ENCODE measurements at places on chromosomes 7 and 10.

GRCh38 chr10:123241391-123242141 lies 87.4 kb downstream of the BUB3 start:
- no peak for DNase-seq

DNA sequence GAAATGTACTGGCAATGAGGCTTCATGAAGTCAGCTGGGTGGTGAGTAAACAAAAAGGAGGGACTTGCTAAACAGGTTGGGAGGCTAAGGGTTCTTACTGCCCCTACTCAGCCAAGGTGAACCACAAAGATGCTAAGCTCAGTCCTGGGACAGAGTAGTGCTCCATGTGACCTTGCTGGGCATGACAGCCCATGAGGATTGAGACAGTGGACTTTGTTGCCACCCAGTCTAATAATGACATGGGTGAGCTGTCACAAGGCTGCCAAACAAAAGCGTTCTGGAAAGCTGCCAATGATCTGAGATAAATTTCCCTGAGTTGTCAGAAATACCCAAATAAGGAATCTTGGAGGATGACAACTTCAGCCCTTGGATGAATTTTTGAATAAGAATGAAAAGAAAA lies 75.2 kb downstream of the CLEC2L start:
- DNase-seq = no peak

DNA sequence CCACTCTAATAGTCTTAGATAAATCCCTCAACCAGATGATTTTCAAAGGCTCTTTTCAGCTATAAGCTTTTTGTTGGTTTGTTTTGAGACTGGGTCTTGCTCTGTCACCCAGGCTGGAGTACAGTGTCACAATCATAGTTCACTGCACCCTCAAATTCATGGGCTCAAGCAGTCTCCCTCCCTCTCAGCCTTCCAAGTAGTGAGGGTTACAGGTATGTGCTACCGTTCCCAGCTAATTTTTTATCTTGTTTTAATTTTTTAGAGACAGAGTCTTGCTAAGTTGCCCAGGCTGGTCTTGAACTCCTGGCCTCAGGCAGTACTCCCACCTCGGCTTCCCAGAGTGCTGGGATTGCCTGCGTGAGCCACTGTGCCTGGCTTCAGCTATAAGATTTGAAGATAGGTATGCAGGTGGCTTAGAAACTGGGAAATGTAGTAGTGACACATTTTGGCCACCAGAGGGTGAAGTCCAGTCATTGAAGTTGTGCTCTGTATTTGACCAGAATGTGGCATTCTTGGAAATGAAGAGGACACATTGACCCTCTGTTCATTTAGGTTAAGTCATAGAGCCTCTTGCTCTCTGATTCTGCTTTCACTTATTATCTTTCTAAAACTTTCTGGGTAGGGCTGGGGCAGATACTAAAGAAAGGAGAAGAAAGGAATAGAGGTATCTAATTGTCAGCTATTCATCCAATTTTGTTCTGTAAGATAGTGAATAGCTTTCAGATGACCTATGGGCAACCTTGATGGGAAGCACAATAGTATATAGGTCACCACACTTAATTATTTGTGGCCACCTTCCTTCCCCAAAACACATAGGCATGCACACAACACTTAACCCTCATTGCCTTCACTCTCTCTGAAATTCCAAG lies 36.0 kb downstream of the R3HCC1L start:
- DNase-seq = no peak

GRCh38 chr7:151690606-151691005 lies 170.9 kb upstream of the RHEB start:
- DNase-seq = no peak

- no peak for DNase-seq
Observed at GRCh38 chr10:13308096-13308495, 8.2 kb upstream of the PHYH start.

- no peak for DNase-seq
Observed at GRCh38 chr7:3897430-3898372, 596.6 kb downstream of the SDK1 start.

DNA sequence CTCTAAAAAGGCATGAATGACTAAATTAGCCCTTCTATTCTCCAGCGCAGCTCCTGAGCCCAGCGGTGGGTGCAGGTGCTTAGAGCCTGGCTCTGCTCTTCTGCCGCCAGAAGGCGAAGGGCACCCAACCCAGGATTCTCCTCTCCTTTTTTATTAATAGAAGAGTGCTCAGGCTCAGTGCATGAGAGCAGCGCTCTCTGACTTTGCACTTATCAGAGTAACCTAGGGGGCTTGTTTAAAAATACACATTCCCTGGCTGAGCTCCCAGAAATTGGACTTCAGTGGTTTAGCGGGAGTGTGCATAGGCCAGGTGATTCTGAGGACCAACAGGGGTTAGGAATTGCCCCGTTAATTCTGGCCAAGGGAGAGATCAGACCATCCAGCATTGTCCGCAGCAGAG lies 1.7 kb upstream of the PFKP start:
- no peak for DNase-seq

DNA sequence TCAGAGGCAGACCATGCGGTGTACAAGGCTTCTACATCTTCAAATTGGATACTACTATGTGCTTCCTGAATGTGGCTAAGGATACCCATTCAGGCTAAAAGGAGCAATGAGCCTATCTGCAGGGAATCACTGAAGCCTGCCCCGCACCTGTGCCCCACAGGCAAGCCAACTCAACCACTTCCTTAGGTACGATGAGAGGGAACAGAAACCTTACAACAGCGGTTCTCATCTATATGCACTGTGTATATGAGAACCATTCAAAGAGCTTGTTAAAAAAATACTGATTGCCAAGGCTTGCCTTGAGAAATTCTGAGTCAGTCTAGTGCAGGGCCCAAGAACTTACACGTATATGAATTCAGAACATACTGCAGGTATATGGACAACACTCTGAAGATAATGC lies 679.6 kb downstream of the PARD3 start:
- no peak for DNase-seq

GRCh38 chr7:12610899-12611298 lies 40.4 kb downstream of the SCIN start:
- DNase-seq = no peak

GRCh38 chr7:33627741-33628140 lies 277.6 kb upstream of the BMPER start:
- no peak for DNase-seq

DNA sequence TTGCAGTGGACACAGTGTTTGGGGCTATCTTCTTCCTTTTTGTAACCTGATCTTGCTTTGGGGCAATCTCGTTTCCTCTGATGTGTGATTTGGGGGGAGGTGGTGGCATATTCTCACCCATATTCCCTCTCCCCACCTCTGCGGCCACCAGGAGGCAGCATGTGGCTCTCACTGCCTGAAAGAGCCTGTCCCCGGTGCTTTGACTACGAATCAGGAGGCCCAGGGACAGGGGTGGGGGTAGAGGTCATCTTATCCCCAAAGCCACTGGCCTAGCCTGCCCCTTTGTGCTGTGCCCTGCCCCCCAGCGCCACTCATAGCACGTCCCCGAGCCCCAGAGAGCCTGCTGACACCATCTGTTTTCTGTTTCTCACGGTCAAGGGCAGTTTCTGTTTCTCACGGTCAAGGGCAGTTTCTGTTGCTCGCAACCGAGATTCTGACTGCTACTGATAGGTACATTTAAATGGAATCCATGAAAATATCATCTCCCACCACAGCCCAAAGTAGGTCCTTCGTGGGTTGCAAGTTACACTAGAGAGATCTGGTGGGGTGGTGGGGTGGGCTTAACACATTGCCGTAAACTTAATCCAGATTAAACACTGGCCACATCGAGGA lies 28.2 kb downstream of the PHYH start:
- no peak for DNase-seq

DNA sequence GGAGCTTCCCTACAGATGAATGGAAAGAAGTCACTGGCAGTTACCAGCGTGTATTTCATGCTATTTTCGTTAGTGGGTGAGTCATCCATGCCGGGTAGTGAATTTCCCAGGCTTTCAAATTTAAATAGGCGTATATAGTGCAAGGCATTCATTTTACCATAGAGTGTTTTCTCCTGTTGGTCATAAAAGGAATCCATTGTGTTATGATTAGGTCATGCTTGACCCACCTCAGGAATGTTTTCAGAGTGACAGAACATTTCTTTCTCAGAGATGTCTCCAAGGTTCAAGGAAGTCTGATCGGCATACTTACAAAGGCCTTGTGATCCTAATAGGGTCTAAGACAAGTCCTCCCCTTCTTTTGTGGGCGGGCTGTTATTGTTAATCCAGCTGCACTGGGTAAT lies 110.7 kb downstream of the AKR1D1 start:
- no peak for DNase-seq

GRCh38 chr7:26645121-26645520 lies 219.3 kb downstream of the SKAP2 start:
- DNase-seq = no peak

DNA sequence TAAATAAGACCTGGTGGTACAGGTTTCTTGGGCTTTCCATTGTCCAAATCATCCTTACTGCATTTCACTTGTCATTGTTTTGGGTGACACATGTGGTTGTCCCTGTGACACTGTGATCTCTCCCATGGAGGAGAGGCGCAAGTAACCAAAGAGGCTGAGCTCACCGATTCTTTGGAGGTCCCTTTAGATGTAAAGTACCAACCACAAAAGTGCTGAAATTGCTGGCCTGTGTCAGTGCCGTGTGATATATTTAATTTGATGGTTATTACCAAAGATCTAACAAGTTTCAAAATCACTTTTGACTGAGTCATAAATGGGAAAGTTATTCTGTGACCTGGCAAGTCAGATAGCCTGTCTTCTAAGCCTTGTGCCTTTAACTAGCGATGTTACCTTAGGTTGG lies 19.4 kb downstream of the MCM10 start:
- DNase-seq = no peak

GRCh38 chr7:53596230-53596629 lies 560.8 kb downstream of the POM121L12 start:
- no peak for DNase-seq

DNA sequence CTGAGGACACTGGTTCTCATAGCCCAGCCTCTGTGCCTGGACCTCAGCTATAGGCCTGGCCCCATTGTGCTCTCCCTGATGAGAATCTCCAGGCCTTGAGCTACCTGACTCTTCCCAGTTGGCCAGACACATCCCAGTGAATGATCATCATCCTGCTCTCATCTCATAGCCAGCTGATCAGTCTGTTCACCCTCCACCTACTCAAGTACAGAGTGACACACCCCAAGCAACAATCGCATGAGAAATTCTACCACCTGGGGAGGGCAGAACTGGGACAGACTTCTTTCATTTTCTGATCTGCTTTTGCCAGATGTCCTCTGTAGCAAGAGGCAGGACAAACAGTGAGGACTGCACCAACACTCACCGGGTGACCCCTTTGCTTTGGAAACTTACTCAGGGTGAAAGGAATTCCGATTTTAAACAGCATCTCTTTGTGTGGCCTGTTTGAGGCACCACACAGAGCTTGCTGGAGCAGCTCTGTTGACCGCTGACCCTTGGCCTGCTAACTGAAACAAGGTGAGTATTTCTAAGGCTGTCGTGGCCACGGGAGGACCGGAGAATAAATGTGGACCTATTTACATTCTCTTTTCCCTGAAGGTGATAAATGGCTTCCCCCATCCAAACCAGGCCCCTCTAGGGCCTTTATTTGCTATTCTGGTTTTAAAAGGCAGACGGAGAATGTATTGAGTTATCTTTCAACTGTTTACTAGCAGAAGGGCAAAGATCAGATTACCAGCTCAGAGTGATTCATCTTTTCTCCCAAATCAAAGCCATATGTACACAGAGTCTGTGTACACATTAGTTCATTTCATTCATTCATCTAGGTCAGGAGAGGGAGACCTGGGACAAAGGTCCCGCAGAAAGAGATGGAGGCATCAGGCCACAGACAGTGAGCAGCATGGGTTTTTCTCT lies 181.4 kb upstream of the TNS3 start:
- DNase-seq = no peak

DNA sequence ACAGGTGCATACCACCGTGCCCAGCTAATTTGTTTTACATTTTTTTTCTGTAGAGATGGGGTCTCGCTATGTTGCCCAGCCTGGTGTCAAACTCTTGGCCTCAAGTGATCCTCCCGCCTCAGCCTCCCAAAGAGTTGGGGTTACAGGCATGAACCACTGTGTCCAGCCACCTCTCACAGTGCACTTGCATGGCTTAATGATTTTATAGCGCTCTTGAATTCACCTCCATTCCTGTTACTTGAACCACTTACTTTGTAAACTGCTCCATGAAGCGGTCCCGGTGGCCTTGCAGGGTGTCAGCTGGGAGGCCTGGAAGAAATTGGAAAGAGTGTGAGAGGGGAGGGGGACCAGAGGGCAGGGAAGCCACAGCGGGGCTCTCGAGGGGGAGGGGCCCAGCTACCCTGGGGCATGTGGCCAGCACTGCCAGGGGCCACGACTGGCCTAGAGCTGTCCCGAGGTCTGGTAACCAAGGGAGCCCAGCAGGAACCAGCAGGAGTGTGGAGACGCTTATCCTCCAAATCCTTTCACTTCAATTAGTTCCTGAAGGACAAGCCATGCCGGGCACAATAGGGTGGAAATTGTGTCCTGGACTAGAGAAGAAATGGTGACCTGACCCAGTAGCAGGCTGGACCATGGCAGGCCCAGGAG lies 76.0 kb downstream of the SPDYE5 start:
- no peak for DNase-seq

- DNase-seq = no peak
Observed at GRCh38 chr7:139848274-139848673, 19.2 kb downstream of the TBXAS1 start.

All from NCI-H446 treated with DMSO at 0.1 percent for 48 hours (cell line).